CD4-positive, alpha-beta T cell treated with Interleukin-4 for 1 hour (primary cell): ENCODE measurements at places on chromosomes 12 and 14.

- DNase-seq, result no peak
Observed at GRCh38 chr12:69431591-69432222, 38.5 kb upstream of the FRS2 start.

DNA sequence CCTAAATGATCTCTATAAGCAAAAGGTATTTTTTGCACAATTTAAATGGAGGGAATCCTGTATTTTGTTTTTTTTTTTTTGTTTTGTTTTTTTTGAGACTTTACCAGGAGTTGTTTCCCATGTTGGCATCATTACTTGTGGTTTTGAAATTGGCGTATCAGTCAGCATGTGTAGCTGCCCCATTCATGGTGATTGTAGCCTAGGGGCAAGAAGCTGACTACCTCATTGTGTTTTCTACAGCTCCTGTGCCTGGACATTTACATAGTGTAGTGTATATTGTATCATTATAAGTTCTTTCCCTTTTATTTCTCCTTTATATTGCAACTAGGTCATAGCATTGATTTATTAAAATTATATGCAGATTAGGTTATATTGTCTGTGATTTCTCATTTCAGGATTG, 24.5 kb downstream of the SAMD4A start:
- no peak for DNase-seq

DNA sequence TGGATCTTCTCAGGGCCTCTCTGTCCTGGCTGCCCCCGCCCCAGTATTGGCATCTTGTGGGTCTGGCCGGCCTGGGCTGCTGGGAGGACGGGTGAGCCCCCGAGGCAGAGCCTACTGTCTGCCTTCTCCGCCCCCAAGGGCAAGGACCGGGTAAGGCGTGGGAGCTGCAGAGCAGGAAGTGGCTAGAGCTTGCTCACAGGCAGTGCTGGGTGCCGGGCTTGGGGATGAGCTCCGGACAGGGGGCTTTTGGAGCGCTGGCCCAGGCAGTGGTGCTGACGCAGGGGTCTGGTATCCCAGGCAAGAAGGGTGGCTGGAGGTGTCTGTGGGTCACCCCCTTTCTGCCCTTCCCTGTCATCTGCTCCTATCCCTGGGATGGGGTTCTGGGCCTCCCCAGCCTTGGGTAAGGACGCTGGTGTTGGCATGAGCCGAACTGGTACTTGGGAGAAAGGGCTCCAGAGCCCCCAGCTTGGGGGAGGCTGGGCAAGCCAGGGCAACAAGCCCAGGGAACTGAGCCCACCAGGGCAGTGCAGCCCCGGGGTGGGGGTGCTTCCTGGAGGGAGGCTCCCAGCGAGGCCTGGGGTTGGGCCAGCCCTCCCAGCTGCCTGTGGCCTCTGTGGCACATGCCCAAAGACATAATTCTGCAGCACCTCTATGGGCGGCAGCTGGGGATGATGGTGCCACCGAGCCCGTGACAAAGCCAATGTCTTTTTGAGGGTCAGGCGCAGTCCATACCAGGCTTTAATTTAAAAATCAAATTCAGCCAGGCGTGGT, 126.3 kb downstream of the KIF26A start:
- no peak for DNase-seq

GRCh38 chr12:113136128-113136989, 798 bp upstream of the RASAL1 start:
- DNase-seq, result peak; percentile 76

GRCh38 chr12:27705263-27705662, 5.4 kb upstream of the MRPS35 start:
- no peak for DNase-seq

DNA sequence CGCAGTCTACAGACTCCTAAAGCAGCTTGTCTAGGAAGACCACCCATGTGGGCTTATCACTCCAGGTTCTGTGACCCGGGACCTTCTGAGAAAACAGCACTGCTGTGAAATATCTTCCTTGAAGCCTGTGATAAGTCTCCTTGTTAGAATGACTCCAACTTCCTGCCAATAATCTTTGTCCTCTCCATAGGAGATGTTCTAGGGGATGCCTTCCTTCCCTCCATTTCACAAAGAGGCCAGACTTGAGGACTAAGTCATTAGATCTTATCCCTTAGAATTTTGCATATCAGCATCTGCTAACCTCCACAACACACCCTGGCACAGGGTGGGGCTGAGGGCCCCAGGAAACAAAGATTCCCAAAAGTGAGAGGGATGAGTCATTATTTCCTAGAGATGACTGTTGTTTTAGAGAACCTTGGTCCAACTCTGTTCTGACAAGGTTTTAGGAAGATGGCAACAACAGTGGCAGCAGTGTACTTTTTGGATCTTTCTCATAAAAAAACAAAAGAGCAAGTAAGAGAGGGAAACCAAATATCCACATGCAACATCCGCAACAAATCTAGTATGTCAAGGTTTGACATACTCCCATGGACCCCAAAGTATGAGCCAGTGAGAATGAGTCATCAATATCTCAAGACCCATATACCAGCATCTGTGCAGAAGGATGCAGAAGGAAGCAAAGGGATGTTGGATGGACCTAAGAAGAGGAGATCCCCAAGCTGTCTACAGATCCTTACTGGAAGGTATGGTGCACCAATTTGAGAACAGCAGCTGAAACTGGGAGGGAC, 6.0 kb downstream of the LTB4R start:
- no peak for DNase-seq

- DNase-seq, result no peak
Observed at GRCh38 chr12:124786061-124786964, 77.4 kb downstream of the SCARB1 start.
